D341Med (cell line): ENCODE measurements at places on chromosomes 4 and X.
A peak's percentile ranks its signal among the peaks of the same experiment; 100 is the strongest.

- DNase-seq: no peak
These were observed 274.3 kb upstream of the TACR3 start for GRCh38 chr4:103994059-103994458.

DNA sequence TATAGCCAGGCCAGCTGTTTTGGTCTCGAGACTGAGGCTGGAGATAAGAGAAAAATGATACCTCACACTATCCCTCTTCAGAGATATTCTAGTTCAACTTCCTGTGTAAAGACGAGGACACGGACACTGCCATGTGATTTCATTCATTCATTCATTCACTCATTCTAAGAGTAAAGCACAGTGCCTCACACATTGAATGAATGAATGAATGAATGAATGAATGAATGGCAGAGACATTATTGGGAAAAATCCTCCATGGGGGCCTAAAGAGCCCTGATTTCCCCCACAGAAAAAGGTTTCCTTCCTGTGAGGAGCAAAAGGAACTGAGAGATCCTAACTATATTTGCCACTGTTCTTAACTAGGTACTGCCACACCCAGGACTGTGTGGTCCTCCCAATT, 183.4 kb upstream of the MAP3K15 start:
- DNase-seq: no peak

GRCh38 chr4:150771382-150771781, 189.4 kb downstream of the MAB21L2 start:
- no peak for DNase-seq

DNA sequence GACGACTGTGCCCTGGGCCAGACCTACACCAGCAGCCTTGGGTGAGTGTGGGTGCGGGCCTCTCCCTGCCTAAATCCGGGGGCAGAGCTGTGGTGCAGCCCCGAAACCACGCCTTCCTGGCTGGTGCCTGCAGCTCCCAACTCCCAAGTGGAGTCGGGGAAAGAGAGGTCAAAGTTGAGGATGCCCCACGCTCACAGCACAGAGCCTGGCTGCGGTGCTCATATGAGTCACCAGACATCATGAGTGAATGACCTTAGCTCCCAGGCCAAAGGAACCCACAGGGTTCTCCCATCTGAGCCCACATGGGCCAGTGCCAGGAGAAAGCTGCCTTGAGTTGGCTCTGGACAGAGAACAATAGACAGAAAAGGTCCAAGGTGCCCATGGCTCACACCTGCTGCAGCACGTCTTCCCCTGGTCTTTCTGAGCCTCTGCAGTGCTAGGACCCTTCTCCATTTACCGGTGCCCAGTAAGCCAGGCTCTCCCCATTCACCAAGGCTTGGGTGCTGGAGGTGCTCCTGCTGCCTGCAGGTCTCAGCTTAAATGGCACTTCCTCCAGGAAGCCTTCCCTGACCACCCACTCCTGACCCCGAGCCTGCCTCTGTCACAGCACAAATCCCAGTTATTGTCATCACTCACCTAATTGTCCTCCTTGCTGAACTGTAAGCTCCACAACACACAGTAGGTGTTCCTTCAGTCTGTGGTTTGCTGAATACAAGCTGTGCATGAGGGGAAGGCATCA, 224.2 kb downstream of the AFAP1 start:
- DNase-seq: no peak

GRCh38 chr4:165631208-165631894, 241.7 kb upstream of the TLL1 start:
- DNase-seq: no peak

DNA sequence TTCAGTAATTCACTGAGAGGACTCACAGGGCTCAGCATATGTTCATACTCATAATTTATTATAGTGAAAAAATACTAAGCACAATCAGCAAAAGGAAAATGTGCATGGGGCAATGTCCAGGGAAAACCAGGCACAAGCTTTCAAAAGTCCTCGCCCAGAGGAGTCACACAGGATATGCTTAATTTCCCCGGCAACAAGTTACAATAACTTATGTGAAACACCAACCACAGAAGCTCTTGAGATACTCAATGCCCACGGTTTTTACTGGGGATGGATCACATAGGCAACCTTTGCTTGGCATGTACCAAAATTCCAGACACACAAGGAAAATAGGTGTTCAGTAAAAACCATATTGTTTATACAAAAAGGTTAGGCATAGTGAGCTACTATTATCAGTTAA, 38.5 kb upstream of the STPG2 start:
- peak; percentile 48 for DNase-seq

DNA sequence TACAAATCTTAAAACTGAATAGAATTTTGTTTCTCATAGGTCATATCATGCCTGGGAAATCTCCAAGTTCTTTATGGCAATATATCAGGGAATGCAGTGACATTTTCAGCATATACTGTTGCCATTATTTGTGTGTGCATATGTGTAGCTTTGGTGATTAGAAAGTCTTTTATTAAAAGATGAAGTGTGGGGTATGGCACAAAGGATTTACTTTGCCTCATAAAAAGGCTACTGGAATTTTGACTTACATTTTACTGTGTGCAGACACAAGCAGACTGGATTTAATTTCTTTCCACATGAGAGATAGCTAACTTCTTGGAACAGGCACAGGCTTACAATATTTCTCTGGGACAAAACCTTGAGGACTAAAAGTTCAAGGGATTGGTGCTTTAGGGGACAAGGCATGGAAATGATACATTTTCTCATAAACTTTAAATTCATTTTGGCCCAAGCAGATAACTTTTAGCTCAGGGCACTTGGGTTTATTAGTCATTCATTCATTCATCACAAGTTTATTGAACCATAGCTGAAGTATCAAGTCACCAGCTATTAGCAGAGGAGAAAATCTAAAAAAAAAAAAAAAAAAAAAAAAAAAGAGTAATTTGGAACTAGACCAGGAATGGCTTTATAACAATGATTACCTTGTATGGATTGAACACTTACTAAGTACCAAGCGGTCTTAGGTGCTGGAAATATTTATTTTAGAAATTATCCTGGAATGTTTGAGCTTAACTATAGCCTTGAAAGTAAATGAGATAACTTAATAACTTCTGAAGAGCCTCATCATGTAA, 191.5 kb downstream of the SLIT2 start:
- no peak for DNase-seq

GRCh38 chr4:118772081-118772766, 63.7 kb downstream of the SEC24D start:
- DNase-seq: peak; percentile 49
